ENCODE measurements at places on chromosomes 6 and 20. TPM values are rescaled to one million over a fixed set of nuclear protein-coding genes. Genes with fewer than 3 reads are reported as not detected.

GRCh38 chr20:39676857-39677391 lies 714.8 kb downstream of the DHX35 start:
- no peak for DNase-seq

FAM209B gene
- total RNA-seq = 1.2 TPM

SPATS1 gene
- not detected for total RNA-seq

GRCh38 chr20:16608277-16608650 lies 35.0 kb upstream of the KIF16B start:
- DNase-seq = no peak

WFDC2 gene
- 2.5 TPM for total RNA-seq

GRCh38 chr6:51398064-51398705 lies 579.5 kb downstream of the TFAP2B start:
- no peak for DNase-seq

TXLNB gene
- 0.31 TPM for total RNA-seq

DNA sequence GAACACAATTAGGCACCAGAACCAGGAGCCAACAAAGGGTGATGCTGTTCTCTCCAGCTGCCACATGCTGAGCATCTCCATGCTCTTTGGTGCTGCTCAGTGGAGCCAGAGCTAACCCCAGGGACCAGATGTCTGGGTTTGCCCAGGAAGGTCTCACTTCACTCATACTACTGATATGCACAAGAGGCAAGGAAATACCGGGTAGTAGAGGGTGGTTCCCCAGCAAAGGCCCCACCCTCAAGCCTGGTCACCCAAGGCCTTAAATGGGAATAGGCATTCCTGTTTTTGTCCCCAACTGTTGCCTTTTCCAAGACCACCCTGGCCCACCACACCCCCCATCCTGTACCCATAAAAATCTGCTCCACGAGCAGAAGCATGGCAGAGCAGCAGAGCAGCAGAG lies 204.5 kb upstream of the TAB2 start:
- no peak for DNase-seq

SLC4A11 gene
- 0.14 TPM for total RNA-seq

DNA sequence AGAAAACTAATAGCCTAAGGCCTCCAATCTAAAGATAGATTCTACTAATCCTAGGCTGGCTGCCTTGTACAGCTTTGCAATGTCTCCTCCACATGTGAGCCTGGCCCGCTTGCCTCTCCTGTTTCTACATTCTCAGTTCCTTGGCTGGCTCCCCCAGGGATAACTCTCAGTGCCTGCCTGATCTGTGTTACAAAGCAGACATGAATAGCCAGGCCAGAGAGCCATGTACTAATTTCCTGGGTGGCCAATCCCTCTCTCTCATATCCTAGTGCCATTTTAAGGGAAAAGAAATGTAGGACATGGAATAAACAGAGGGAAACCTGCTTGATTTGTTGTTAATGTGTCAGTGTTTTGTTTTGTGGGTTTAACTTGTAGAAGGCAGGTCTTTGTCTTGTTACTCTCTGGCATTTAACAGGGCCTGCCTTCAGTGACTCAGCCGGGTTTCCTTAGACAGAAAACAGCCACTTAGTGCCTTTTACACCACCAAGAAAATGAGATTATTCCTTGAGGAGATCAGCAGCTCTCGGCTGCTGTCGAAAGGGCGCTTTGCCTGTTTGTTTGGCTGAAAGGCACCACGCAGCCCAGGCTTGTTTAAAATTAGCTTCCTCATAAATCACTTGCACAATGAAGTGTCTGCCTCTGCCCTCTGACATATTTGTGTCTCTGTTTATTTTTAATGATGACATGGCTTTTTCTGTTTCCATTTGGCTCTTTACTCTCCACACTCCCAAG lies 702.7 kb downstream of the MAFB start:
- no peak for DNase-seq

MAS1 gene
- not detected for total RNA-seq

CEP162 gene
- 8.0 TPM for total RNA-seq

NINL gene
- total RNA-seq = 5.5 TPM

SPEF1 gene
- 0.14 TPM for total RNA-seq

DNA sequence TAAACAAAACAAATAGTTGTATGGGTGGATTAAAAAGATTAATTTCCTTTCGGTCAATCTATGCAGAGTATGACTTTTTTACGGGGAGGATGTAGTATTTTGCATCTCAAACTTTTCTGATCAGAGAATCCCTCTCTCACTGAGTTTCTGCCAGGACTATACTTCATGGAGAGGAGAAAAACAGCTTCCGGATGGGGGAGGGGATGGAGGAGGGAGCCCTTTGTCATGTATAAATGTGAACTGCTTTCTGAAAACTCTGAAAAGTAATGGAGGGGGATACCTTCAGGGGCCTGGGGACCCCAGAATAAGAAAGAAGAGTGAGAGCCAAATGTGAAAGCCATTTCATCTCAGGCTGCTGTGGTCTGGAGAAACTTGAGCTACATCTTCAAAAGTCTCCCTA lies 173.1 kb upstream of the KCNK16 start:
- no peak for DNase-seq

GRCh38 chr6:39753725-39754045 lies 28.5 kb upstream of the KIF6 start:
- no peak for DNase-seq

- DNase-seq = peak; percentile 77
These were observed 101.5 kb upstream of the BACH2 start for GRCh38 chr6:90397929-90398674.

UNC5CL gene
- total RNA-seq = 2.8 TPM

MACROD2 gene
- not detected for total RNA-seq

GRCh38 chr6:137097526-137097925 lies 52.8 kb upstream of the IL20RA start:
- no peak for DNase-seq

- DNase-seq = no peak
These were observed 104.9 kb downstream of the OGFRL1 start for GRCh38 chr6:71393471-71393870.

- DNase-seq = no peak
These were observed 4.9 kb downstream of the VEGFA start for GRCh38 chr6:43774776-43775534.

- no peak for DNase-seq
These were observed 852.3 kb upstream of the HS3ST5 start for GRCh38 chr6:115194981-115195638.

DNA sequence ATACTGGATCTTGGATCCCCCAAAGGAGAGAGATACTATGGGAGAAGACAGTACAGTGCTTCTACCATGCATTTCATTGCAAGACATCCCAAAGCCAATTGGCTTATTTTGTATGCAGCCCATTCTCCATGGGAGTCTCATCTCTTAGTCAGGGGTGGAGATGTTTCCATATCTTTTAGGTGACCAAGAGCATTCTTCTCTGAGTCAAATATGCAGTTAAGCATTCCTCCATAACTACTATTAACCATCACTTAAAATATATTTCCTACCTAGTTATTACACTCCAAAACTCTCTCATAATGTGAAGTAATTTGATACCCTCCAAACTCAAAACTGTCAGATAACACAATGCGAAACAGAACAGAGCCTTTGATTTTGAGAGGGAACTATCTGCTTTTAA lies 542.6 kb downstream of the HDGFL1 start:
- no peak for DNase-seq

DNA sequence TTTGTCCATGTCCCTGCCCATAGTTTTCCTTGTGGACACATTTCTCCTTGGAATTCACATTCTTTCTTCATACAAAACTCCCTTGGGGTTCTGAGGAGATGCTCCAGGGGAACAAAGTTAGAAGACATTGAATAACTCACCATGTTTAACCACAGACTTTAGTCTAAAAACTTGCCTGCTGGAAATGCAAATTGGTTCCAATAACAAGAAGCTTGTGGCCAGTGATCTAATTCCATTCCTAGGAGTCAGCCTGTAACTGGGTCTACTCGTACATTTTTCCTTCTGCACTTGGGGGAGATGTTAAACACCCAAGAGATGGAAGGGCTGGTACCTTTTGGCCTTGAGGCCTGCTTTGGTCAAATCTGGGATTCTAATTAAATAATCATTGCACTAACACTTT lies 60.2 kb downstream of the SCML4 start:
- DNase-seq = no peak
